ENCODE measurements at places on chromosomes 5 and 9. TPM values are rescaled to one million over a fixed set of nuclear protein-coding genes. Genes with fewer than 3 reads are reported as not detected.

Gene ZBTB34
- total RNA-seq: 21.0 TPM

Gene GDA
- 23.6 TPM for total RNA-seq

DNA sequence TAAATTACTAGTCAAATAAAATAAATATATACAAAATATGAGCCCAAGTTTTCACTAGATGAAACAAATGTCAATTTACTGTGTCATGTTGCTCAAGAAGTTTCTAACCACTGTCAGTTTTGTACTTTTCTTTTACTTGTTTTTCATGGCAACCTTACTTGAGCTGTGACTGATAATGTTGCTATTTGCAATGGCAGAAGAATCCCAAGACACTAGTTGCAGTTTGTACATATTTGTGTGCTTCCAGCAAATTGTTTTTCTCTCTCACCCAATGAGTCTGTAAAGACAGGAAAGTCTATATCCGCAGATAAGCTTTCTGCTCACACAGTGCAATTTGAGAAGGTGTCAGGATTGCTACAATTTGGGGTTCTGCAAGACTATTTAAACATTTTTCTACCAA, 338.6 kb upstream of the PCSK5 start:
- no peak overlapping the region for H3K4me3 ChIP-seq
- H3K4me1 ChIP-seq: no peaks in the 10 kb centered on the region
- H3K27me3 ChIP-seq: no peaks in the 10 kb centered on the region

DNA sequence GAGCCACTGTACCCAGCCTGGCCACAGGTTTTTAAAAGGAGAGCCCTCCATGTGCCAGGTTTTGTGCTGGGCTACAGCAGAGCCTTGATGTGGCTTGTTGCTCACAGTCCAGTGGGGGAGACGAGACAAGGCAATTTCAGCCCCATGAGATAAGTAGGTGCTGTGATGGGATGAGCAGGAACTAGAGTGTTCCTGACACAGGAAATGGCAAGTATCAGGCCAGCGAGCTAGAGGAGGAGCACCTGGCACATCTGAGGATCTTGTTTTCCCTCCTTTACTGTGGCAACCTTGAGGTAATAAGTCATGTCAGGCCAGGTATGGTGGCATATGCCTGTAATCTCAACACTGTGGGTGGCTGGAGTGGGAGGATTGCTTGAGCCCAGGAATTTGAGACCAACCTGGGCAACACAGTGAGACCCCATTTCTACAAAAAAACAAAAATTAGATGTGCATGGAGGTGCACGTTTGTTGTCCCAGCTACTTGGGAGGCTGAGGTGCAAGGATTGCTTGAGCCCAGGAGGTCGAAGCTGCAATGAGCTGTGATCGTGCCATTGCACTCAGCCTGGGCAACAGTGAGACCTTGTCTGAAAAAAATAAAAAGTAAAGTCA, 3.8 kb upstream of the ZDHHC12 start:
- H3K4me3 ChIP-seq: no peak overlapping the region
- H3K36me3 ChIP-seq: no peaks in the 10 kb centered on the region
- H3K27me3 ChIP-seq: no peaks in the 10 kb centered on the region
- no peak overlapping the region for H3K27ac ChIP-seq

- no peaks in the 10 kb centered on the region for H3K27me3 ChIP-seq
- H3K27ac ChIP-seq: no peak overlapping the region
- no peaks in the 10 kb centered on the region for H3K4me1 ChIP-seq
- H3K36me3 ChIP-seq: no peaks in the 10 kb centered on the region
- no peak overlapping the region for H3K4me3 ChIP-seq
These were observed 14.6 kb upstream of the PBX3 start for GRCh38 chr9:125732562-125732961.

Gene LECT2
- 25.0 TPM for total RNA-seq

DNA sequence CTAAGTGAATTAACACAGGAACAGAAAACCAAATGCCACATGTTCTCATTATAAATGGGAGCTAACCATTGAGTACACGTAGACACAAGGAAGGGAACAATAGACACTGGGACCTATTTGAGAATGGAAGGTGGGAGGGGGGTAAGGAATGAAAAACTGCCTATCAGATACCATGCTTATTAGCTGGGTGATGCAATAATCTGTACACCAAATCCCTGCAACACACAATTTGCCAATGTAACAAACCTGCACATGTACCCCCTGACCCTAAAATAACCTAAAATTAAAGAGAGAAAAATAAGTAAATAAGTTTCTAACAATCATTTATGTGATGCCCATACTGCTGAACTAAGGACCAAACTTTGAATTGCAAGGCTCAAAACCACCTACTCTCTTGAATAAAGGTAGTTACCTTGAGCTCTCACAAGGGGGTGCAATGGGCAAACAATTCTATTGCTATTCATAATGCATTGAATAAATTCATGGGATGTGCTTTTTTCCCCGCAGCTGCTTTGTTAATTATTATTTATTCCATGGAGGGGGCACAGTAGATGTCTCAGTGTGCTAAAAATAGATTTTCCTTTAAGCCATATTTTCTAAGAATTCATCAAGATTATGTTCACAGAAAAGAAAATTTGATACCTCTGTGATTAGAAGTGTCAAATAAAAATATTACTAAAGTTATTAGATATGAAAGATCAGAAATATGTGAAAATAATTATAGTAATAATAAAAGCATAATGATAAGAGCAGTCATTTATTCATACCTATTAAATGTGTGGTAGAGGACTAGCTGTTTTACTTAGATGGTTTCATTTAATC, 76.2 kb upstream of the PTPN3 start:
- no peaks in the 10 kb centered on the region for H3K4me1 ChIP-seq
- peak; percentile 82 for DNase-seq
- no peaks in the 10 kb centered on the region for H3K36me3 ChIP-seq
- no peak overlapping the region for H3K27ac ChIP-seq
- no peak overlapping the region for H3K4me3 ChIP-seq
- H3K27me3 ChIP-seq: peaks cover 4% of the 10 kb centered on the region

DNA sequence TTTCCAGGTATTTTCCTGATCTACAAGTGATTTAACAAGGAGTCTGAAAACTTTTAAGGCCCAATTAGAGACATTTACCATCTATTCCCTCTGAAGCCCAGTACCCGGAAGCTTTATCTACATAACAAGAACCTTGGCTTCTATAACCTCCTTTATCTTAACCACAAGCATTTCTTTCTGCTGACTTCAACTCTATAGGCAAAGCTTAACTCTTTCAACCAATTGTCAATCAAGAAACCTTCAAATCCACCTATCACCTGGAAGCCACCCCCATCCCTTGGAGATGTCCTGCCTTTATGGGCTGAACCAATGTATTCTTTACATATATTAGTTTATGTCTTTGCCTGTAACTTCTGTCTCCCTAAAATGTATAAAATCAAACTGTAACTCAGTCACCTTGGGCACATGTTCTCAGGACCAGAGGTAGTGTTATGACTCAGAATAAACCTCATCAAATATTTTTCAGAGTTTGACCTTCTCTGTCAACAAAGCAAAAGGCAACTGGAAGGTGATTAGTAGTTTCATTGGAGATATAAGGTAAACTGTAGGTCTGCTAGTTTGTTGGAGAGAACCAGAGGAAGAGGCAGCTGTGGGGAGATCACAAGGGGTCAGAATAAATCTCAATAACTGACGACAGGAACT, 13.0 kb upstream of the RIMOC1 start:
- H3K4me3 ChIP-seq: no peak overlapping the region
- no peaks in the 10 kb centered on the region for H3K4me1 ChIP-seq
- peak overlapping the region; percentile 19 for H3K27ac ChIP-seq
- H3K27me3 ChIP-seq: peaks cover 9% of the 10 kb centered on the region

DNA sequence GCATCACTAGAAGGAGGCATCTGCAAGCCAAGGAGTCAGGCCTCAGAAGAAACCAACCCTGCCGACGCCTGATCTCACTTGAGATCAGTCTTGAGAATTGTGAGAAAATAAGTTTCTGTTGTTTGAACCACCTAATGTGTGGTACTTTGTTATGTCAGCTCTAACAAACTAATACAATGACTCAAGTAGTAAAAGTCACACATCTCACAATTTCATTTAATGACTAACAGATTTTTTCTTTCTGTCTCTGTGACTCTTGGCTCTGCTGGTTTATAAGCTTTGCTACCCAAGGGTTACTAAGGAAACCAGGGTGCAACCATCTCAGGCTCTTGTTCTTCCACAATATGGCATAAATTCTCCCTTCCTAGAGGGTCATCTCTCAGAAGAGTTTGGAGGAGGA, 315.8 kb upstream of the GRAMD2B start:
- DNase-seq: no peak
- H3K27ac ChIP-seq: no peak overlapping the region
- H3K27me3 ChIP-seq: no peaks in the 10 kb centered on the region
- H3K36me3 ChIP-seq: no peaks in the 10 kb centered on the region
- H3K4me1 ChIP-seq: peaks cover 11% of the 10 kb centered on the region

DNA sequence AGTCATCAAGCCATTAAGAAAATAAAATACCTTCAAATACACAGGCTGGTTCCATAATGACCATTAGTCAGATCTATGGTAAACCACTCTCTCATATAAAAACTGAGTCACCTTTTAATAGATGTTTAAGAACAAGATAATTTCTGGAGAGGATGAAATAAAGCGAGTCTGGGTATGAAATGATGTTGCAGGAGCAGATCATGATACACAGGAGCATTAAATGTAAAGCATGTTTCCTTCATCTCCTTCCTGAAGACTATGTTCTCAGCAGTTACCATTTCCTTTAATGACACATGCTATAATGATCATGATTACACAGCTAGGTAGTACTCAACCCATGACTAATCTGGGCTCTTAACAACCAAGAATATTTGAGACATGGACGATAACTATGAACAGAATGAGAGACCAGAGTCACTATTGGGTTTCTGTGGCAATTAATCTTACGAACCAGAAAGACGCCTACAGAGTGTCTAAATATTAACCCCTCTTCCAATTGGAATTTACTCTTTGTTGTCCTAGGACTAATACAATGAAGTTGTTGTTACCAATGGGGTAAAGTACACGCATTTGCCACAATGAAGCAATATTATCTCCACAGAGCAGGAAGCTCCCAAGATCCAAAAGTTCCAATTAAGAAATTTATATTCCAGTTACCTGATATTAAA, 105.6 kb downstream of the NR6A1 start:
- H3K36me3 ChIP-seq: no peaks in the 10 kb centered on the region
- H3K27ac ChIP-seq: peak overlapping the region; percentile 54
- peak; percentile 11 for DNase-seq
- H3K4me1 ChIP-seq: peaks cover 7% of the 10 kb centered on the region

DNA sequence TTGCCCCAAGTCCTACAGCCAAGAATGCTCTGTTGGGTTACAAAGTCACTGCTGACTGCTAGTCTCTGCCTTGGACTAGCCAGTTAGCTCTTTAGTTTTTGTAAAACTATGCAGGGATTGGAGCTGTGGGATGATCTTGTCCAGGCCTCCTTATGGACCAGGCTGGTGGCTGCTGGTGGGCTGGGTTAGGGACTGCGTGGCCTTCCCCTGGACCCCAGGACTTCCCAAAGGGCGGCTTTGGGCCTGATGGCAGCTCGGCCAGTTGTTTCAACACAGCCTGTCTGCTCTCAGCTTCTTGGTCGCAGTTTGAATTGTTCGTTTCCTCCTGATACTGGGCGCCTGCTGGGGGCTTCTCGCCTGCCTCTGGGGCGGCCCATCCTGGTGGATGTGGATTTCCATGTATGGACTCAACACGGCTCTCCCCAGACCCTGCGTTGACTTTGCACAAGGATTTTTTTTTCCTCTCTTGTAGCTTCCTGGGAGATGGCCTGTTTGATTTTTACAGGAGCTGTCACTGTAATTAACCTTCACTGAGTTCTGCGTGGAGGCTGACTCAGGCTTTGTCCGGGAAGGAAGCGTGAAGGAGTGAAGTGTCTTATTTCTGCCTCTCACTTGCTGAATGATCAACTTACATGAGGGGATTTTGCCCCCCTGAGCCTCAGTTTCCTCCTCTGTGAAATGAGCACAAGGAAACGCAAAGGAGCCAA, 91.9 kb upstream of the NEURL1B start:
- no peak overlapping the region for H3K27ac ChIP-seq
- no peak for DNase-seq
- no peak overlapping the region for H3K4me3 ChIP-seq
- H3K27me3 ChIP-seq: no peaks in the 10 kb centered on the region
- no peaks in the 10 kb centered on the region for H3K36me3 ChIP-seq

- H3K27ac ChIP-seq: no peak overlapping the region
- peaks cover 22% of the 10 kb centered on the region for H3K4me1 ChIP-seq
- no peak for DNase-seq
- H3K36me3 ChIP-seq: no peaks in the 10 kb centered on the region
- peak overlapping the region; percentile 77 for H3K4me3 ChIP-seq
These were observed 631 bp downstream of the CFAP77 start for GRCh38 chr9:132410642-132411041.

DNA sequence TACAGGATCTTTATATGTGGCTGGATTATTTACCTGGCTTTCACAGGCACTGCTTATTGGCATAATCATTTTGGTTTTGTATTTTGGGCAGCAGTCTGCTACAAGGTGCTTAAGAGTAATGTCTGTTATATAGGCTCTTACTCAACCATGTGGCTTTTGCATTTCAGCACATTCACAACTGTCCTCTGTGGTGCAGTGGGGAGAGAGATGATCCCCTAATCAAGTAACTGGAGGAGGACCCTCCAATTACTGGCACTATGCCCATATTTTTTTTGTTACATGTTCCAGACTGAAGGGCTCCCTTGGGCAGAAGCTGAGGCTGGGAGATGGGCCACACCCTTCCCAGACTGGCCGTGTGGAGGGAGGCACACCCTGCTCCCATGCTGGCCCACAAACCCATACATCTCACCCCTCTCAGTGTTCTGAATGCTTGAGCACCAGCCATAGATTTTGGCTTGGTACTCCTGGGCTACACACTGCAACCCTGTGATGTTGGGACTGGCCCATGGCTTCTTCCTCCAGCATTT, 173.5 kb downstream of the FAM174A start:
- no peak overlapping the region for H3K4me3 ChIP-seq
- H3K27me3 ChIP-seq: no peaks in the 10 kb centered on the region
- no peaks in the 10 kb centered on the region for H3K4me1 ChIP-seq
- DNase-seq: no peak
- H3K36me3 ChIP-seq: no peaks in the 10 kb centered on the region
- H3K27ac ChIP-seq: no peak overlapping the region

GRCh38 chr5:135437796-135438560, 9.2 kb downstream of the DCANP1 start:
- peak overlapping the region; percentile 84 for H3K27ac ChIP-seq
- peaks cover 56% of the 10 kb centered on the region for H3K4me1 ChIP-seq
- no peaks in the 10 kb centered on the region for H3K36me3 ChIP-seq
- H3K27me3 ChIP-seq: no peaks in the 10 kb centered on the region
- no peak overlapping the region for H3K4me3 ChIP-seq
